ENCODE measurements at places on chromosomes 1 and 21.

GRCh38 chr1:83632906-83633305, 366.0 kb downstream of the TTLL7 start:
- no peak for DNase-seq

GRCh38 chr1:226216056-226216455, 7.4 kb upstream of the MIXL1 start:
- DNase-seq, result no peak

GRCh38 chr1:44084998-44085675, 33.5 kb upstream of the KLF17 start:
- no peak for DNase-seq

DNA sequence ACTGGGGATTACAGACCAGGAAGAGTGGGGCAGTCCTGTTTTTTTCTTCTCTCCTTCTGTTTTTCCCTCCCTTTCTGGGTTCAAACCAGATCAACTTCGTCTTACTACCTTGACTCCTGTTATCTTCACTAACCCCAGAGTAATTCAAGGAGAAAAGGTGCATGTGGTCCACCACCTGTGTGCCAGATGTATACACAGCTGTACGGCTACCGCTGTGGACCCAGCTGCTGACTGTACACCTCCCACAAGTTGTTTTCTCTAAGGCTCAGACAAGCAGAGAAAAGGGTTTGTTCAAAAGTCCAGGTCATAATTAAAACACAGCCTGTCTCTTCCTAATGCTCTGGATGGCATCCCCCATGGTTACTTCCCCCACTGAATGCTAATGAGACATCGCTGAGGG, 102.1 kb downstream of the LMX1A start:
- DNase-seq, result no peak

GRCh38 chr1:15195420-15196052, 42.0 kb downstream of the TMEM51 start:
- DNase-seq, result no peak

DNA sequence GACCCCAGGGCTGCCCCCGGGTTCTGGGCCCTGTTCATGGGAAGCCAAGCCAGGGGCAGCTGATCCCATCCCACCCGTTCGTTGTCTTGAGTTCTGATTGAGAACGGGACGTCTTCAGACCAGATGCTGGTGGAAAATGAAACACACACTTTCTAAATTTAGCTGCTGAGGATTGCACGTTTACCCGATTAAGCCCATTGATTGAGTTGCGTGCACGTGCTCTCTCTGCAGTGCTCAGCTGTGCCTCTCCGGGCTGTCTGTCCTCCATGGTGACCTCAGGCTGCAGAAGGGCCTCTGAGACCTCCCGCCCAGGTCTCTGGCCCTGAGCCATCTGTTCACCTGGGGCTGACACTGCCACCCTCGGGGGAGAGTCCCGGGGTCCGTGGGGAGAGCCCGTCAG, 27.0 kb upstream of the PEX10 start:
- DNase-seq, result no peak

GRCh38 chr1:14392161-14392858, 206.2 kb upstream of the KAZN start:
- DNase-seq, result no peak

- no peak for DNase-seq
Observed at GRCh38 chr1:100239961-100240360, 9.7 kb downstream of the DBT start.

GRCh38 chr1:107358619-107359327, 217.9 kb downstream of the NTNG1 start:
- DNase-seq, result no peak

DNA sequence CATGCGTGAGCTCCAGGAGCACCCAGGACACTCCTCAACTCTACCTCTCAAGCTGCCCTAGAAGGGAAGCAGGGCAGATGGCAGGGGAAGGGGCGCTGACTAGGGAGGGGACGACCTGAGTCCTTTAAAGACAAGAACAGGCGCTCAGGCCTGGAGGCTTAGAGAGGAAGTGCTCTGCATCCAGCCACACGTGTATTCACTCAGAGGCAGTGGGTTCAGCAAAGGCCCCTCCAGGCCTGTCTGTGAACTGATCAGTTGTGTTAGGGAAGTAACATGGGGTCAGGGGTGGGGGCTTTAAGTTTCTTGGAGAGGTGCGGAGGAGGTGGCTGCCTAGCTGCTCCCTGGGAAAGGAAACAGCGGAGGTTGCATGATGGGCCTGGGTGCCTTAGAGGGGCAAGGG, 37.1 kb upstream of the ARF1 start:
- no peak for DNase-seq

DNA sequence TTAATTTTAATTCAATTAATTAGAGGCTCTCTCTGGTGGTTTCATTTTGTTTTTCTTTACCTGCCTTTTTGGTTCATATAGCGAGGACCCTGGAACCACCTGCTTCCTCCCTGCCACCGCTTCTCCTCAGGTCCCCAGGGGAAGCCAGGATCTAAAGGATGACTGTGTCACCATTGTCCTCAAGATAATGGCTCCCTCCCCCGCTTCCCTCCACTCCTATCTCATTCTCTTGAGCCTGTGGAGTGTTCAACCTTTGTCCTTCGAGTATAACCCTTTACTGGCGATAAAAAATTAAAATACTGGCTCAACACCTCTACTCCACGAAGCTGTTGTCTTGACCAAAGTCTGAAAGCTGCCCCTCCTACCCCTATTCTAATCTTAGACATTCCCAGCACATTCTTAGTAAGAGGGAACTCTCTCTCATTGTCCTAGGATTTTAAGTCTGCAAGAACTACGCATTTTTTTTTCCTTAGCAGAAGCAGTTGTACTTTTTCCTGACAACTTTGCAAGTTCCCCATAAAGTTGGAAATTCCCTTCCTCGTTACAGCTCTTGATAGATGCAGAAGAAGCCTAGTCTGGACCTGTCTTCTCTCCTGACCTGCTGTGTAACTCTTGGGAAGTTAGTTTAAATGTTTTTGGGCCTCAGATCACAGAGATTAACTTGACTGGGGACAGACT, 12.6 kb upstream of the MAPKAPK2 start:
- DNase-seq, result no peak

GRCh38 chr1:205837382-205837970, 12.5 kb downstream of the PM20D1 start:
- DNase-seq, result no peak

DNA sequence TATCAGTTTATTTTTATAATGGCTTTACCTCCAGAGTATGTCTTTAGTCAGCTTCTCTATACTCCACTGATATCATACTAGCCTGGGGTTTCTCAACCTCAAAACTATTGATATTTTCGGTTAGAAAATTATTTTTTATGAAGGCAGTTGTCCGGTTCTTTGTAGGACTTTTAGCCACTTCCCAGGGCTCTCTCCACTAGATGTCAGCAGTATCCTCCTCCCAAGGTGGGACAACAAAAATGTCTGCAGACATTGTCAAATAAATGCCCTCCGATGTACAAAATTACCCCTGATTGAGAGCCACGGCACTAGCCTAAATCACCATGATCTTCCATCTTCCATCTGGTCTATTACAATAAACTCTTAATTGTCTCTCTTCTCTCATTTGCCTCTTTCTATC, 4.1 kb upstream of the GRIK1 start:
- DNase-seq, result no peak

GRCh38 chr21:42316891-42317290, 1.7 kb upstream of the TFF3 start:
- DNase-seq, result no peak

GRCh38 chr1:41416081-41416480, 54.8 kb downstream of the FOXO6 start:
- no peak for DNase-seq

- no peak for DNase-seq
Observed at GRCh38 chr1:63812071-63812700, 38.4 kb downstream of the ROR1 start.

DNA sequence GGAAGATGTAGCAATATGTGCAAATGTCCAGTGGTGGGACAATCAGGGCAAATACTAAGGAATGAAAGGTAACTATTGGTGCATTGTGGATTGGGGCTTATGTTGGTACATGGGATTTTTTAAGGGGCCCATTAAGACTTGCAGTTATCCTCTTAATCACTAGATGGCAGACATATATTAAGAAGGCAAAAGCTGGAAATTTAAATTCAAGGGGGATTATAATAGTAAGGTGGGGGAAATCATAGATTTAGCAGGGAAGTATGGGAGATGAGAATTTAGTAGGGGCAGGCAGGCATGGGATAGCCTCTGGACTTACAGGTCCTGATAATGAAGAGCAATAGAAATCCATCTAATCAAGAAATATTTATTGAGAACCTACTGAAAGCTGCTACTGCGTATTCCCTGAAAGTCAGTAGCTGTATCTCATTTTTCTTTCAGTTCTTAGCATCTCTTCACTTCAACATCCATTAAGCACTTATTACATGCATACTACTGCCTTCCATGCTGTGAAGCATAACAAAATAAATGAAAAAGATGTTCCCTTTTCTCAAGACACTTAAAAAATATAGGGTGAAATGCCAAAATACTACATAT, 251.8 kb downstream of the CRB1 start:
- DNase-seq, result no peak

DNA sequence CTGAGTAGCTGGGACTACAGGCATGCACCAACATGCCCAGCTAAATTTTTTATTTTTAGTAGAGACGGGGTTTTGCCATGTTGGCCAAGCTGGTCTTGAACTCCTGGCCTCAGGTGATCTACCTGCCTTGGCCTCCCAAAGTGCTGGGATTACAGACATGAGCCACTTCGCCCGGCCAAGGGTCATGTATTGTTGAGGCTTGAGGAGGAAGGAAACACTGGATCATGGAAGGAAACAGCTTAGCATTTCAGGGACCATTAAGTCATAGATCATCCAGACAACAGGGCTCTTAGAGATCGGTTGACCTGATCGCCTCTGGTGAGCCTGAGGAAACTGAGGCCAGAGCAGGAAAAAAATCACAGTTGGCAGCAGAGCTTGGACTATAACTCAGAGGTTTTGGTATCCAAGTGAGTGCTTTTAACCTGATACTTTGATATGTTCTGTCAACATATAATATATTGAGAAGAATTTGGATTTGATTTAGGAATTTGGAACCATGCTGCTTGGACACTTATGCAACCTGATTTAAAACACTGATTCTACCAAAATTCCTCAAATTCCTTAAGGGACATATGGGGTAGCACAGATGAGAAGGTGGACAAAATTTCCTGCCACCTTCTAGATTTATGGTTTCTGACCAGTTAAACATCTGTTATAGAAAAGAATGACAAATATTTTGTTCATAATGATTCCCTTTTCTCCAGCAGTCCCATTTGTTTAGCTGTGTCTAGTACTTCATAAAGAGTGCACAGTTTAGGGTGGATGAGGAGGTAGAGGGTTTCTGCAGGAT, 13.1 kb upstream of the BMP8A start:
- DNase-seq, result no peak

Data from WTC11 (cell line).